Fibroblast of skin of scalp (primary cell): ENCODE measurements at places on chromosomes 5 and 9.

DNA sequence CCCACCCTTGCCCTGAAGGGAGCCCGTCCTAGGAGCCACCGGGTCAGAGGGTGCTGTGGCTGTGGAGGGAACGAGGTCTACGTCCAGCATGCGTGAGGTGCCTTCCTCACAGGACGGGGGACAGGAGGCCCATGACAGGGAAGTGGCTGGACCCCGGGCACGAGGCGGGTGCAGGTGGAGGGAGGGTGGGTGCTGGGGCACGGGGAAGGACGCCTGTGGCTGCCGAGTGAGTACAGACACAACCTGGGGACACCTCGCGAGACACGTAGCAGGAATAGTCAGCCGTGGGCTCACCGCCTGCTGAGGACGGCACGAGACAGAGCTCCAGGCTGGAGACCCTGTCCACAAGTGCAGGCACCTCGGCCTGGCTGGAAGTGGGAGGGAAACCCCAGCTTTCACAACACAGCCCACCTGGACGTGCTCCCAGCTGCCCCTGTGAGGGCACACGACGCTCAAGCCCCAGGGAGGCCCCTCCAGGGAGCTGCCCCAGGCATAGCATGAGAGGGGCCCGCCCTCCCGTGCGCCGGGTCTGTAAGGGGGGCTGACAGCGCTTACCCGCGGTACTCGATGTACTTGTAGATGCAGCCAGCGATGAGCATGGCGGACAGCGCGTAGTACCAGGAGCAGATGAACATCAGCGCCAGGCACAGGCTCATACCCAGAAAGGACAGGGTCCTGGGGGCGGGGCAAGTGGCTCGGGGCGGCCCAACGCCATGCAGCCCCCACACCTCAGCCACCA is 36.9 kb downstream of the SLC12A7 start:
- DNase-seq: no peak

GRCh38 chr5:157548513-157549282 is 26.9 kb downstream of the ADAM19 start:
- peak; percentile 92 for DNase-seq

GRCh38 chr9:113246928-113247327 is 25.6 kb downstream of the SLC31A1 start:
- DNase-seq: no peak

DNA sequence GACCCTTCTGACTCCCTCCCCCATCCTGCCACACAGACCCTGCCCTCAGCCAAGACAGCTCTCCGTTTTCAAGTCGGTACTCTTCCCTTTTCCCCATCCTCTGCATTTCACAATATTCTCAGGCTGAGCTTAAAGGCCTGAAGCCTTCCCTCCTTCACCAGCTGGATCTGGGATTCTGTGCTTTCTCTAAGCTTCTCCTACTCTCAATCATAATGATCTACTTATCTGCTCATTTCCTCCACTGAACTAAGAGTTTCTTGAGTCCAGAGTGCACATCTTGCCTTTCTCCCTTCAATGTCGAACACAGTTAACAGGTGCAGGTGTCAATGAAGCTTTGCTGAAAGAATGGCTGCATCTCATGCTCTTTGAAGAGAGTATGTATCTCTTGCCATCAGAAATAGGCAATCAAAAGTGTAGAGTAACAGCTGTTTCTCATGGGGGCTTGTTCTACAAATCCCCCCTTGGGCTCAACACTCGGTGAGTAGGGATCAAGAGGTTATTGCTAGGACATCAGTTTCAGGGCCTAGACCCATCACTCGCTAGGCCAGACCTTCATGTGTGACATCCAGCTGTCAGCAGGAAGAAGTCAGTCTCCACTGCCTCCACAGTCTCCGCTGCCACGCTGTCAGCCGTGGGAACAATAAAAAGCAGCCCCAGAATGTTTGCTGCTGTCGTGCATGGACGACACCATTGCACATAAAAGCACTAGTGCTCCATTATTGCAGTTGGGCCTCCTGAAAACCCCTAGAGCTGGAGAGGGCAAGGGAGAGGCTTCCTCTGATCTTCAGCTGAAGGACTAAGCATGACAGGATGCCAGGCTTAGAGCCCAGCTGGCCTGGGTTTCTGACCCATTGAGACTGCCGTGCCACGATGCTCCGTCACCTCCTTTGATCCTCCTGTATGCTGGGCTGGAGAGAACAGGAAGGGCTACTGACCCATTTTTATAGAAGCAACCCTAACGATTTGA is 23.7 kb downstream of the TRAF1 start:
- no peak for DNase-seq

DNA sequence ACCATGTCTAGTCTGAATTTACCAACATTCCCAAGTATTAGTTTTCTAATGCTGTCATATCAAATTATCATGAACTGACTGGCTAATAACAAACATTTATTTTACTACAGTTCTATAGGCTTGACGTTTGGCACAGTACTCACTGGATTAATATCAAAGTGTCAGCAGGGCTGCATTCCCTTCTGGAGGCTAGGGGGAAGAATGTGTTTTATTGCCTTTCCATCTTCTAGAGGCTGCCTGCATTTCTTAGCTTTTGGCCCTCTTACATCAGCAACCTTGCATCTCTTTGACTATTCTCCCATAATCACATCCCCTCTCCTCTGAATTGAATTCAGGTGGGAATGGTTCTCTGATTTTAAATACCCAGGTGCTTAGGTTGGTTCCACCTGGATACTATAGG is 84.7 kb downstream of the EDIL3 start:
- peak; percentile 44 for DNase-seq

GRCh38 chr5:77734885-77735284 is 41.3 kb downstream of the TBCA start:
- DNase-seq: no peak
